Upper lobe of right lung (tissue), 1 donor: ENCODE measurements at places on chromosomes 16 and 17. TPM values are rescaled to one million over a fixed set of nuclear protein-coding genes. Genes with fewer than 3 reads are reported as not detected.

GRCh38 chr16:4325253-4325758 lies 9.4 kb downstream of the GLIS2 start:
- no peak for DNase-seq

DNA sequence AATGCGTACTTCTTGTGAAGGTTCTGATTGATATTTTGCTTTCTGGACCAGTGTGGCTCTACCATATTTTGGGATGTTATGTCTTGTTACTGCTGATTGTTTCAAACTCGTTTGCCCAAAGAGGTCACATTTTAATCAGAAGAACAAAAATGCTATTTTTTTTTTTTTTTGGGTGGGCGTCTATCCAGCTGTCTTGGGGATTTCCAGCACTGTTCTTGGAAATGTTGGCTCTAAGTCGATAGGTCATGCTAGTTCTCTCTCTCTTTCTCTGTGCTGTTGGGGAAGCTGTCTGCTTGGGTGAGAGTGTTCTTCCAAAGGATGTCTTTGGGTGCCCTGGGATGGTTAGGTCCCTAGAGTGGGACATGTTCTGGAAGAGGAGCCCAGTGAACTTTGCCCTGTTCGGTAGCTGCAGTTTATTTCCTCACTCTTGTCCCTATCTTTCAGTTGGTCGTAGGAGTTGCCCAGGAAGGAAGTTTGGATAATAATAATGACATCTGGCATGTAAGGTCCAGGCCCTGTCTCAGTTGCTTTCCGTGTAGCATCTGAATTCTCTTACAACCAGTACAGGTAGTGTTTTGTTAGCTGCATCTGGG lies 2.9 kb downstream of the IRF8 start:
- no peak for DNase-seq

DNA sequence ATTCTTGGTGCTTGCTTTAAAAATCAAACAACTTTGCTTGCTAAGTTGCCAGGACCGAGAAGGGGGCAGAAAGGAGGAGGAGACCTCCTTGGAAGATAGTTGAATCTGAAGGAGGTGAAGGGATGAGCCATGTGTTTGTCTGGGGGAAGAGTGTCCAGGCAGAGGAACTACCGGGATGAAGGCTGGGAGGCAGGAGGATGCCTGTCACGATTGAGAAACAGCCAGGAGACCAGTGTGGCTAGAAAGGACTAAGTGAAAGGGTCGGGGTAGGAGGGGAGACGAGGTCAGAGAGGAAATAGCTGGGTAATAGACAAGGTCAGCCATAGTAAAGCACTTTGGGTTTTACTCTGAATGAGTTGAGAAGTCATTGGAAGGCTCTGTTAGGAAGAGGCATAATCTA lies 38.9 kb upstream of the CSNK2A2 start:
- no peak for DNase-seq

DNA sequence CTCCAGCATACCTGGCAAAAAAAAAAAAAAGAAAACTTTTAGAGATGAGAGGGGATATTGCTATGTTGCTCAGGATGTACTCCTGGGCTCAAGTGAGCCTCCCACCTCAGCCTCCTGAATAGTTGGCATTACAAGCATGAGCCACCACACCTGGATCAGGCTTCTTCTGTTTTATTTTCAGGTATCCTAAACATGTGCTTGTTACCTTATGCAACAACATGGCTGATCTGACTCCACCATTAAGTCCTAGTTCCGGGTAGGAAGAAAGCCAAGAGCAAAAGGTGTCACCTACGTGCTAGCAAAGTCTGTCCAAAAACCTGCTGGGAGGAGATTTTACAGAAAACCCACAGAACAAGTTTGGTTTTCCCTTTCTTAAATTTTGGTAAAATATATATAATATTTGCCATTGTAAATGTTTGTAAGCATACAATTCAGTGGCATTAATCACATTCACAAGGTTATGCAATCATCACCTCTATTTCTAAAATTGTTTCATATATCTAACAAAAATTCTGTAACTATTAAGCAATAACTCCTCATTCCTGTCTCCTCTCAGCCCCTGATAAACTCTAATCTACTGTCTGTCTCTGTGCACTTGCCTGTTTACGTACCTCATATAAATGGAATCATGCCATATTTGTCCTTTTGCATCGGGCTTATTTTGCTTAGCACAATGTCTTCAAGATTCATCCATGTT lies 9.1 kb upstream of the CACNG3 start:
- no peak for DNase-seq

The TAC4 gene
- total RNA-seq = not detected

DNA sequence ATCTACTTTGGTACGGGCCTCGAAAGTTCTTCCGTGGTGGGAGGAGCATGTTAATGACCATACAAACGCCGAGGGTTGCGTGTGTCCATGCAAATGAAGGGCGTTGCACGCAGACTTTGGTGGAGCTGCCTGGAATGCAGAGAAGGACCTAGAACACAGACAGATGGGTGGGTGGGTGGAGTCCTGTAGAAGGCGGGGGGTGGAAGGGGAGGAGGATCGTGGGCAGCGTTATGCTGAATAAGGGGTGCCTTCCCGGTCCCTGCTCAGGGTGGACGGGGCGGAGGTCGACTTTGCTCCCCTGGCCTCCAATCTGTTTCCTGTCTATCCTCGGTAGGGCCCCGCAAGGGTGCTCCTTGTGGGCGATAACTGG lies 795 bp upstream of the PAQR4 start:
- no peak for DNase-seq

The PDIA2 gene
- total RNA-seq = 0.96 TPM

GRCh38 chr17:40545660-40546059 lies 19.6 kb downstream of the CCR7 start:
- DNase-seq = peak; percentile 46

DNA sequence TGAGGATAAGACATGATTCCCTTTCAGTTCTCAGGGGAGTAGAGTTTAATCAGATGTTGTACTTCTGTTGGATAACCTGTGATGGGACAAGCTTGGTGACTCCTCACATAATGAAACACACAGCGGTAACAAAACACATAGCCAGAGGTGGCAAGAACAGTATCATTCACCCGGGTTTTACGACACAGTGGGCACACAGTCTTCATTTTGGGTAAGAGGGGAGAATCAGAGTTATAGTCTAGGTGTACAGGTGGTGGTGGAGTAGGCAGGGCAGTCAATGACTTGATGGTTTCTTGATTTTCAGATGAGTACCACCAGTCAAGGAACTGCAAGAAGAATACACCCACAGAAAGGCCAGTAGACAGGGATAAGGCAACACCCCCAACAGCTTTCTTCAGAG lies 2.6 kb downstream of the PEX12 start:
- no peak for DNase-seq

The LGALS9C gene
- not detected for total RNA-seq

GRCh38 chr17:30805944-30806456 lies 18.5 kb downstream of the CRLF3 start:
- no peak for DNase-seq

- no peak for DNase-seq
Measured at GRCh38 chr17:61134551-61135235, 264.9 kb upstream of the TBX2 start.

The STX1B gene
- total RNA-seq = 0.58 TPM

DNA sequence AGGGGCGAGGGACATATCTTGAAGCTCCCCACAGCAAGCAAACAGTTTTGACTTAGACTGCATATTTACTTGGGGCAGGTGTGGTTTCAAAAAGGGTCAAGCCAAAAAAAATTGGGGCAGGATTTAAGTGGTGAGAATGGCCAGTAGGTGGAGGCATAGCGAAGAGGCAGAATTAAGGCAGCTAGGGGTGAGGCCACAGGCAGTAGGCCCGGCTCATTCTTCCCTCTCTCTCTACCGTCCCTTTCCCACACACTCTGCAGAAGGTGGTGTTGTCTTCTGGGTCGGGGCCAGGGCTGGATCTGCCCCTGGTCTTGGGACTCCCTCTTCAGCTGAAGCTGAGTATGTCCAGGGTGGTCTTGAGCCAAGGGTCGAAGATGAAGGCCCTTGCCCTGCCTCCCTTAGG lies 2.6 kb downstream of the SHBG start:
- DNase-seq = no peak

DNA sequence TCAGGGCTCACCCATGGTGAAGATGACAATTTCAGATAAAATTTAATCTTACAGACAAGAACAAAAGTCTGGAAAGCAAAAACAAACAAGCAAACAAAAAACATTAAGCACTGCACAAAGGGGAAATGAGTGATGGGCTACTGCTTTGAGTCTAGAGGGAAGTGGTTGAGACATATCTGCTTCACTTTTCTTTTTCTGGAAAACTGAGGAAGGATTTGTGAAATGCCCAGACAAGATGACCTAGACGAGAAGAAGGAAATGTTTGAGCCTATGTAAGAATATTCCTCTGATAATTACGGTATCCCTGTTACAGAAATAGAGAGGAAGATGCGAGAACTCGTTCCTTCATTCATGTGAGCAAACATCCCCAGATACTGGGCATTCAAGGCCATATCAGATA lies 11.5 kb upstream of the HYDIN start:
- no peak for DNase-seq

- DNase-seq = no peak
Measured at GRCh38 chr16:50562657-50563056, 14.5 kb downstream of the NKD1 start.

DNA sequence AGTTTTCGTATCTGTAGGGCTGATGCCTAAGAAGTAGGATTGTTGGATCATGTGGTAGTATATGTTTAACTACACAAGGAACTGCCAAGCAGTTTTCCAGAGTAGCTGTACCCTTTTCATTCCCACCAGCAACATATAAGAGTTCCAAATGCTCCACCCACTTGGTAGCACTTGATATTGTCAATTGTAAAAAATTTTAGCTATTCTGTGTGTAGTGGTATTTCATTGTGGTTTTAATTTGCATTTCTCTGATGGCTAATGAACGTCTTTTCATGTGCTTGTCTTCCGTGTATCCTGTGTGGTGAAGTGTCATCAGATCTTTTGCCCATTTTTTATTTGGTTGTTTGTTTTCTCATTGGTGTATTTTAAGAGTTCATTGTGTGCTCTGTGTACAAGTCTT lies 69.7 kb downstream of the TANC2 start:
- DNase-seq = no peak

- no peak for DNase-seq
Measured at GRCh38 chr16:3377917-3378316, 22.2 kb downstream of the OR2C1 start.

DNA sequence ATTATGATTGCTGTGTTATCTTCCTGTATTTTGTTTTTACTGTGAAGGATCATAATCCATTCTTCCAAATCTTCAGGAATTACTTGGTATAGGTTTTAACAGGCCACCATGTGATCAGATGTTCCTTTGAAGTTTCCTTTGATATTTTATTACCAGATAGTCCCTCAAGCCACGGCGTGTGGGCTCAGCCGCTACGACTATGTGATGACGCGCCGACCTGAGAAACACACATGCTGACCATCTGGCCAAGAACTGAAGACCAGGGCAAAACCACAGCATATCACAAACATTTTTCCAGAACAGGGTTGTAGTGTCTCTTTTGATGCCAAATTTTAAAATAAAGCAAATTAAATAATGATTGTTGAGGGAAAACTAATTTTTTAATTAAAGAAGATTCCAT lies 47.3 kb downstream of the ZCCHC14 start:
- no peak for DNase-seq

DNA sequence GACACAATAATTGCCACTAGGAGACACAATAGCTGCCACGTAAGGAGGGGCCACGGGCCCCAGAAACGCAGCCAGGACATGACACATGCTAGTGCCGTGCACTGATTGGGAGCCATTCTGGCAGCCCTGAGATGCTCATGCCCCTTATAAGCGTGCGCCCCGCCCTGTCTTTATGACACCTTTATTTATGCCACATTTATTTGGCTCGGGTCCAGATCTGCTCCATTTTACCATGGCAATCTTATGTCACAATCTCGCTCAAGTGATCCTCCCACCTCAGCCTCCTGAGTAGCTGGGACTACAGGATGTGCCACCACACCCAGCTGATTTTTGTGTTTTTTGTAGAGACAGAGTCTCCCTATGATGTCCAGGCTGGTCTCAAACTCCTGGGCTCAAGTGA lies 43.8 kb upstream of the NF1 start:
- no peak for DNase-seq

The TEKT1 gene
- not detected for total RNA-seq

The ENDOV gene
- total RNA-seq = 25.1 TPM

DNA sequence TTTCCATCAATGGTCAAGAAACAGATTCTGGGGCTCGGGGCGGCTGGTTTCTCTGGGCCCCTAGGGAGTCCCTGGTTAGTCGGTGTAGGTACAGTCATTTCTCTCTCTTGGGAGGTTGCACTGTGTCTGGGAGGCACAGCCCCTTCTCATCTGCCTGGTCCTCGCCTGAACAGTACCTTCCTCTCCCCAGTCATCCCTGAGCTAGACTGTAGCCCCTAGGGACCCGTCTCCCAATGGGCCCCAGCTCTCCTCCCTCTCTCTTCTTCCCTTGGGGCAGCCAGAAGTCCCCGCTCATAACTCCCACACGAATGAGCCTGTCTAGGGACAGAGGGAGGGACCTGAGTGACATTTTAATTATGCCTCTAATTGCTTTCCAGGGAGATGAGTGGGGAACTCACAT lies 20.2 kb upstream of the CPSF4L start:
- DNase-seq = no peak

The ITGA2B gene
- 4.6 TPM for total RNA-seq

The FBXO31 gene
- 29.9 TPM for total RNA-seq

DNA sequence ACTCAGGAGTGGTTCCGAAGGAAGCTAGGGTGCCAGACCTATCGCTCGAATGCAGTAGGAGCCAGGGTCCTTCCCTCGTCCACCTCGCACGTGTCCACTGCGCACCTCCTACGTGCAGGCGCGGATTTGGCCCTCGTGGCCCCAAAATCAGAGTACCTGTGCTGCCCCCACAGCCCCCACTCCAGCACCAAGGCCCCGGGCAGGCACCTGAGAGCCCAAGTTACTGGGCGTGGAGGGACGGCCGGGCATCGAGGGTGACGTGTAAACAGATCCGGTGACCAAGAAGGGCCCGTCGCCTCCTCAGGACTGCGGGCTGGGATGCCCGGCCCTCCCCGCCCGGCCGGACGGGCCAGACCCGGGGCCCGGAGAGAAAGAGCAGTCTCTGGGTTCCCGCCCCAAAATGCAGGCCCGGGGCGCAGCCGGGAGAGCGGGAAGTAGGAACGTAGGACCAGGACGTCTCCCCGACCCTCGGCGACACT lies 492 bp downstream of the SLC25A39 start:
- peak; percentile 79 for DNase-seq
